CD14-positive monocyte (primary cell): ENCODE measurements at places on chromosomes 3 and 15.

DNA sequence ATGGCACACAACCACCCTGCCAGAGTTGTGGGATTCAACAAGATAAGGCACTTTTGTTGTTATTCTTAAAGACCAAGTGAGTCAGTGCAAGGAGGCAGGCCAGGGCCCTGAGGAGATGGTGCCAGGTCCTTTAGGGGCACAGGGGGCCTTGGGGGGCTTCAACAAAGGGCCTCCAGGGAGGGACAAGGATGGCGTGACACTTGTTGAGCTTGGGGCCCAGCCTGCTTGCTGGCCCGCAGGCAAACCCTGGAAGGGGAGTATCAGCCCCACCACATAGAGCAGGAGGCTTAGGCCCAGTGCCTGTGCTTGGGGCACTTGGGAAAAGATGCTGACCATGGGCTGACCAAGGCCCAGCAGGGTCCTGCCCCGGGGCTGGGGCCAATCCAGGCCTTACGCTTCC is 5.5 kb downstream of the IQSEC1 start:
- no peak for DNase-seq

DNA sequence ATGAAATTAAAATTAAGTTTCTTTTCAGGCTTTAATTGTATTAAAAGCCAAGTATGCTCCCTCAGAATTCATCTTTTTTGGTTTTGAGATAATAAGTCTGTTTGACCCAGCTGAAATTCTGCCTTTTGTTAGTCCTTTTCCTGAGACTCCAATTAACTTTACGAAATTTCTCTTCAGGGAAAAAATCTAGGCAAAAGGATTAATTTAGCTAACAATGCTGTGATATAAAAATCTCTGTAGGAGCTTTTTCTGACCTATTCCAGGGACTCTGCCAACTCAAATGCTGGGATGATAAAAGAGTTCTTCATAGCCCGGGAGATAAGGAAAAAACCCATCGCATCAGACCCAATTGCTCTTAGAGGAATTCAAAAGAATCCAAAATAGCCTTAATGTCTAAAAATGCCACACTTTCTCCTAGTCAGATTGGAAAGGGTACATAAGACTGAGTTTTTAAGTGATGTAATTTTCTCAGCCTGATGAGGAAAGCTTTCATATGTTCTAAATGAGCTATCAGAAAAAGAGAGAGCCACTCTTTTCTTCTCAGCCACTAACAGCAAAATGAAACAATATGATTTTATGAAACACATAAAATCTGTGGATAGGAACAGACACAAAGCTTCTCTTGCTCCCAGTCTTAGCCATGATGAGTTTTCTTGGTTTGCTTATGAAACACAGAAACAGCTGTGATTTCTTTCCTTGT is 405.1 kb downstream of the ROBO1 start:
- no peak for DNase-seq

GRCh38 chr3:76134166-76134565 is 348.8 kb upstream of the ZNF717 start:
- no peak for DNase-seq

GRCh38 chr3:189080745-189081144 is 91.0 kb upstream of the TPRG1 start:
- no peak for DNase-seq

GRCh38 chr15:81298611-81299010 is 25.3 kb downstream of the STARD5 start:
- no peak for DNase-seq
